Activated CD8-positive, alpha-beta memory T cell treated with anti-CD3 and anti-CD28 coated beads, Interleukin-2, amount 10 ng/mL, durations not matched to agents 7 days and 5 days (primary cell): ENCODE measurements at places on chromosomes 12 and 14. TPM values are rescaled to one million over a fixed set of nuclear protein-coding genes. Genes with fewer than 3 reads are reported as not detected.

- H3K27me3 ChIP-seq: no peaks in the 10 kb centered on the region
- H3K4me3 ChIP-seq: no peak overlapping the region
- no peak for DNase-seq
- no peaks in the 10 kb centered on the region for H3K4me1 ChIP-seq
- H3K36me3 ChIP-seq: no peaks in the 10 kb centered on the region
- H3K27ac ChIP-seq: no peak overlapping the region
Measured at GRCh38 chr12:18363321-18363720, 102.0 kb downstream of the PIK3C2G start.

DNA sequence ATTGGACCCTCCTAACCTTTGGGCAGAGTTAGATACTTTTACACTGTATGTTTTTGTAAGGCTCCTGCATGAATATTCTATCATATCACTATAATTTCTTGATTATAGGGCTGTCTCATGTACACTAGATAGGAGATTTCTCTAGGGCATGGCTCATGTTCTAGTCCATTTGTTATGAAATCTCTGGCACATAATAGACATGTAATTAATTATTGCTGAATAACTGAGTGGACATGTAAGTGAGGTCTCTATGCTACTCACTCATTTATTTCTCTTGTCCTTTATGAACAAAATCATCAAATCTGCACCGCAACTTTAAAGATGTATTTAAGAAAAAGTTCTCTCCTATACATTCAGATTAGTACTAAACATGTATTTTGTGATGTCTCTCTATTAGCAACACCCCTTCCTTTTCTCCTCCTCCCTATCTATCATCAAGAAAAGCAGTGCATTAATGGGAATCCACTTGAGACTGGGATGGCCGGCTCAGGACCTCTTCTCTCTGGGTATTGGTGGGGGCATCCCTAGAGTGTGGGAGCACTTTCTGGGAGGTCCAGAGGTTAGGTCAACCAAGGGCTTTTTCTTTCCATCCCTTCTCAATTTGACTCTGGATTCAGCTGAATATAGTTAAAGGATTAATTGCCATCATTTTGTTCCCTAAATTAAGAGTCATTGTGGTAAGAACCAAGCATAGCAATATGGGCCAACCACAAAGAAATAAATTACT lies 168.0 kb upstream of the HMGA2 start:
- no peak for DNase-seq
- H3K36me3 ChIP-seq: no peaks in the 10 kb centered on the region
- H3K27ac ChIP-seq: no peak overlapping the region
- peaks cover 11% of the 10 kb centered on the region for H3K4me1 ChIP-seq
- H3K27me3 ChIP-seq: peaks cover 15% of the 10 kb centered on the region
- no peak overlapping the region for H3K4me3 ChIP-seq

Gene HAL
- total RNA-seq: 0.16 TPM

Gene OTX2
- not detected for total RNA-seq
